ENCODE measurements at places on chromosomes 11 and 22.

DNA sequence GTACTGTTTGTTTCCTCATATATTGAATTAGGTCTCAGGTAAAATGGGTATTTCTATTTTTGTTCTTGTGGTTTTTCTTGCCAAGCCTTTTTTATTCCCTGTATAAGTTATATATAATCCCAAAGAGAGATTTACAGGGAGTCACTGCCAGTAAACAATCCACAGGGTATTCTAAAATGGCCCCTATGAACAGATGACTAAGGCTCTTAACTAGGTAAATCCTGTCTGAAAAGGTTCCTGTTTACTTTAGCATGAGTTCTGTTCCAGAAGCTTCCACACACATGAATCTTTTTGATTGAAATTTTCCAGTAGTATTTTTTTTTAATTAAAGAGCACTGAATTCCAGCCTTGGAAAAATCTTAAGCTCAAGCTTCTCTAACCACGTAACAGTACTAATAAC lies 552.8 kb upstream of the CCDC179 start:
- no peak for DNase-seq

- DNase-seq = no peak
These were observed 64.8 kb downstream of the RPUSD4 start for GRCh38 chr11:126146454-126147192.

DNA sequence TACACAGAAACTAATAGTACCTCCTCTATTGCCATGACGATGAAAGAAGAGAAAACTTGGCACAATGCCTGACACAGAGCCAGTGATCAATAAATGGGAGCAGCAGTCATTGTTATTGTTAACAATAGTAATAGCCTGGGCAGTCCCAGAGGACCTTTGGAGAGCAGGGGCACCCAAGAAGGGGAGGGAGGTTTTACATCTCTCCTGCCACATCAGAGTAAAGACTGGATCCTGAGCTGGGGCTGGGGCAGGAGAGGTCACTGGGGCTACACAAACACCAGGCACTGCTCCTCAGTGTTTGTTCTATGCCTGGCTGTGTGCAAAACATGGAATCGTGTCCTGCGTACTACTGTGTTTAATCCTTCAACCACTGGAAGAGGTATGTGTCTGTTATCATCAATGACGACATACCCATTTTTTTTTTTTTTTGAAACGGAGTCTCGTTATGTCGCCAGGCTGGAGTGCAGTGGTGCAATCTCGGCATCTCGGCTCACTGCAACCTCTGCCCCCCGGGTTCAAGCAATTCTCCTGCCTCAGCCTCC lies 25.0 kb upstream of the CREB3L1 start:
- no peak for DNase-seq

DNA sequence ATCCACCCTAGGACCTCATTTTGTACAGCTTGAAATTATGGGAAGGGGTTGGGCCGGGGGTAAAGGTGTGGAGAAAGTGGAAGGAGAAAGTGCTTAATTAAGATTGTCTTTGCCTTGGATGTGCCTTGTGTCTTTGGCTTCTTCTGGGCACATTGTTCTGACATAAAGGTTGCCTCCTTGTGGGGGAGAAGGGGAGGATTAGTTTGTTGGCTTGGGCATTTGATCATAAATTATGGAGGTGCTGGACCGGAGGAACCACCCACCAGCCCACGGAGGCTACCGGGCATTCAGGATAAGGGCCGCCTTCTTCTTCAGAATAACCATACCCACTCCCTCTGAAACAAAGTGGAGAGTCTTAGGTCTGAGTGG lies 1.3 kb downstream of the PAFAH1B2 start:
- DNase-seq = no peak

DNA sequence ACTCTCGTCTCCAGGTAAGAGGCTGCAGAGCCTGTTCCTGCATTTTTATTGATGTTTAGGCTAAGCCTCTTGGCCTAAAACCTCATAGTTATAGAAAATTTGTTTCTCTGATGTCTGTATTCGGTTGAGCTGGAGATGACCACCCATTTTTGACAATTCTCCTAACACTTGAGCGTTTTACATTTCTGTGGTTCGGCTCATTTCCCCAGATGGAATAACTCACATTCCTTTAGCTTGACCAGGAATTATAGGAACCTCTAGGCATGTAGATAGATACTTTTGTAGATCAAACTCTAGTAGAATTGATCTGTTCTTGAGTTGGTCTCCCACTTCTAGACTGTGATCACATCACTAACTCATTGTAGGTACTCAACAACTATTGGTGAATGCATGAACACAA lies 172.6 kb upstream of the CADM1 start:
- no peak for DNase-seq

DNA sequence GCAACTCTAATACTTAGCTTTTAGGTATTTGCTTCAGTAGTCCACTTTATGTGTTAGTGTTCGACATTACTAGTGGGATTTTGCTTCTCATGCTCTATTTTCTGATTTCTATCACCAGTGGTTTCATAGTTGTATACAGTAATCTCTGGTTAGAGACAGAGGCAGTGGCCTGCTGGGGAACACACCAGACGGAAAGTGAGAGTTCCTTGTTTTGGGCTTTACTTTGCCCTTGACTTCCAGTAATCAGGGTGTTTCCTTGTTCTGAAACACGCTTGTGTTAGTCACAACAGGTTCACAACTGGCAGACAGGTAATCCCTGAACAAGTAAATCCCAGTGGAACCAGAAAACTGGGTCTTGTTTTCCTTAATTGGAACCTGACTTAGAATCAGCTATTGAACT lies 56.0 kb downstream of the PACS1 start:
- DNase-seq = no peak

DNA sequence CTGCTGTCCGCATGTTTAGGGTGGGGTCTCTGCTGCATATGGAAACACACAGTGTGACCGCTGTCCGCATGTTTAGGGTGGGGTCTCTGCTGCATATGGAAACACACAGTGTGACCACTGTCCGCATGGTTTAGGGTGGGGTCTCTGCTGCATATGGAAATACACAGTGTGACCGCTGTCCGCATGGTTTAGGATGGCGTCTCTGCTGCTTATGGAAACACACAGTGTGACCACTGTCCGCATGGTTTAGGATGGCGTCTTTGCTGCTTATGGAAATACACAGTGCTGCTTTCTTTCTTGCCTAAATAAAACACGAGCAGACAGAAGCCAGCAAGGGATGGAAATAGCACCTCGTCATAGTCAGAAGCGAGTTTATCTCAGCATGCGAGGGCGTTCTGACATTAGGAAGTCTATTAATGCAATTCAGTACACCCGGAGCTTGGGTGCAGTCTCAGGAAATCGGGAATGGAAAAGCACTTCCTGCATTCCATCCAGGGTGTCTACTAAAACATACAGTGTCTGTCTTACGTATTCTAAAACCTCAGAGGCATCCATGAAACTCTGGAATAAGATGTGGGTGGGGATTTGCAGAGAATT lies 32.6 kb upstream of the TOLLIP start:
- no peak for DNase-seq

- no peak for DNase-seq
These were observed 6.8 kb downstream of the QSER1 start for GRCh38 chr11:32899438-32899837.

- no peak for DNase-seq
These were observed 60.3 kb downstream of the CWF19L2 start for GRCh38 chr11:107397357-107397756.

DNA sequence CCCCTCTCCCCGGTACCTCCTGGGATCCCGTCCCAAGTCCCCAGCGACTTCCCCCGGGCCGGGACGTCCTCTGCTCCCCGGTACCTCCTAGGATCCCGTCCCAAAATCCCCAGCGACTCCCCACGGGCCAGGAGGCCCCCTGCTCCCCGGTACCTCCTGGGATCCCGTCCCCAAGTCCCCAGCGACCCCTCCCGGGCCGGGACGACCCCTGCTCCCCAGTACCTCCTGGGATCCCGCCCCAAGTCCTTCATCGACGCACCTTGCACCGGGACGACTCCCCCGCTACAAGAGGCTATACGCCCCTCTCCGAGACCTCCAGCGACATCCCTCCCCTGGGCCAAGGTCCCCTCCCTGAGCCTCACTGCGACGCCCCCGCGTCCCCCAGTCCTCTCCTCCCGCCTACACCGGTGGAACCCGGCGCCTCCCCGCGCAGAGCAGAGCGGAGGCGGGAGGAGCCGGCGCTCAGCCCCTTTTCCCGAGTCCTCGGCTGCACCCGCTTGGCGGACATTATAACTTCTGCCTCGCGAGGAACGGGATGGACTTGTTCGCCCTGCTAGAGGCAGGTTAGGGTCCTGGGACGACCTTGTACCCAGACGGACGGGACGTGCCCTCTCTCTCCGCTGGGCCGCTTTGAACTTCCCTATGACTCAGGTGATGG lies 912 bp downstream of the KREMEN1 start:
- DNase-seq = no peak

DNA sequence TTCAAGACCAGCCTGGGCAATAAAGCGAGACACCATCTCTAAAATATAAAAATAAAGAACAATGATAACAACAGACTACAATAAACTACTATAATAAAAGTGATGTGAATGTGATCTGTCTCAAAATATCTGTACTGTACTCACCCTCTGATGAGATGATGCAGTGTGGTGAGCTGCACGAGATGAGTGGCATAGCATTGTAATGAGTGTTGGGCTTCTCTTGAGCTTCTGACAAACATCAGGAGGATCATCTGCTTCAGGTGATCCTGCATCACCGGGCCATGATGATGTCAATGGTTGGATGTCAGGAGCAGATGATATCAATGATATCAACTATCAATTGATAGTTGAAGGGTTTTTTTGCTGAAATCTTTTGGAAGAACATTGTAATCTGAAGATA lies 52.4 kb upstream of the INCENP start:
- no peak for DNase-seq

GRCh38 chr11:59756845-59757244 lies 1.7 kb downstream of the STX3 start:
- no peak for DNase-seq

DNA sequence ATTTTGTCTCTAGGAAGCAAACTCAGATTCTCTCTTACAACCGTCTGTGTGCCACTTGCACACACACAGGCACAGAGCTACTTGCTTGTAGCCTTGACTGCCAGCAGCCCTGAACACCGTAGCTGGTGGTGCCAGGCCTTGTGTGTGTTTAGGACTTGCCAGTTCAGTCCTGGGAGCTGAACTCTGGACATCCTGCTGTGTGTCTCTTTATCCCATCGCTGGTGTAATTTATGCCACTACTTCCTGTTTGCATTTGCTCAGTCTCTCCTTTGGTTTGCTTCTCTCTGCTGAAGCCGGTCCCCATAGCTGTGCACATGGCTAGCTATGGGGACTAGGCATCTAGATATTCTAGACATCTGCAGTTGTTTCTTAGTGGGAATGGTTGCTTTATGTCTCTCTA lies 24.0 kb downstream of the MARK2 start:
- no peak for DNase-seq
